HFFc6 (cell line): ENCODE measurements at places on chromosomes 3 and 15. TPM values are rescaled to one million over a fixed set of nuclear protein-coding genes. Genes with fewer than 3 reads are reported as not detected.

DNA sequence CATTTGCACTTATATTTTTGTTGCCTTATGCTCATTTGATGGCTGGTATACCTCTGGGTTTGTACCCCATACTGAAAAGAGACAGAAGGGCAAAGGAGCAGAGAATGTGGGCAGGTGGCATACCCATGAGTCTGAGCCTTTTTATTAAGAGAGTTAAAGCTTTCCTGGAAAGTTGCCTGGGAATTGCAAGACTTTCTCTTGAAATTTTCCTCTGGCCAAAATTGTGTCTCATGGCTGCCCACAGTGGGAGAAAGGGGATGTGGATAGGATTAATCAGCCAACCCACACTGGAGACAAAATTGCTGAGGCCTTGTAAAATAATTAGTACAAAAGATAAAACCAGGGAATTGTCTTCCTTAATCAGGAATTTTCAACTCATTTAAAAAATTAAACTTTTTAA lies 8.2 kb upstream of the NMD3 start:
- DNase-seq: no peak

GRCh38 chr3:105647047-105647446 lies 221.8 kb downstream of the CBLB start:
- DNase-seq: peak; percentile 85

DNA sequence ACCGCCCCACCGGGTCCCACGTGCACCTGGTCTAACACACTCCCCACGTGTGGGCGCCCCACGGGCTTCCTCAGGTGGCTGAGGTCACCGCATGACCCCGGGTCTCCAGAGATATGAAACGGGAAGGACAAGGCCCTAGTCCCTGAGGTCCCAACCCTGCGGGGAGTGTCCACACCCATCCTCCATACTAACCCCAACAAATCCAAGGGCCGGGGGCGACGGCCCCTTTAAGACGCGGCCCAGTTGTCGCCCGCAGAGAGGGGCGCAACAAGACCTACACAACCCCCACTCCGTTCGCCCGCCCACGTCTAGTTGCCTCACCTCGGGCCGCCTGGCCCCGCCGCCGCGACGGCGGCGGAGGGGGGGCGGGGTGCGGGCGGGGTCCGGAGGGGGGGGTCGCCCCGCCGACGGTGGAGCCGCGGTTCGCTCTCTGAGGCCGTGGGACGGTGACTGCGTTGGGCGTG lies 396 bp downstream of the INO80 start:
- peak; percentile 1 for DNase-seq

DNA sequence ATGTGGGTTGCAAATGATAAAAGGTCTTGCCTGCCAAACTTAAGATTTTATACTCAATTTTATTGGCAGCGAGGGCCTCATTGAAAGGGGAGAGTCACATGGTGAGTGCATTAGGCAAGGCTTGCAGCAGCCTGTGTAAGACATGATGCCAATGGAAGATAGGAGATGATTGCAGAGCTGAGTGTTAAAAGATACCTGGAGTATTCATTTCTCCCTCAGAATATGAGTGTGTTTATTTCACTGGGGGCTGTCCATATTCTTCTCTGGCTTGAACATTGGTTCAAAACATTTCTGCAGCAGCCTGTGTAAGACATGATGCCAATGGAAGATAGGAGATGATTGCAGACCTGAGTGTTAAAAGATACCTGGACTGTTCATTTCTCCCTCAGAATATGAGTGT lies 165.2 kb upstream of the NUDT16 start:
- DNase-seq: no peak

DNA sequence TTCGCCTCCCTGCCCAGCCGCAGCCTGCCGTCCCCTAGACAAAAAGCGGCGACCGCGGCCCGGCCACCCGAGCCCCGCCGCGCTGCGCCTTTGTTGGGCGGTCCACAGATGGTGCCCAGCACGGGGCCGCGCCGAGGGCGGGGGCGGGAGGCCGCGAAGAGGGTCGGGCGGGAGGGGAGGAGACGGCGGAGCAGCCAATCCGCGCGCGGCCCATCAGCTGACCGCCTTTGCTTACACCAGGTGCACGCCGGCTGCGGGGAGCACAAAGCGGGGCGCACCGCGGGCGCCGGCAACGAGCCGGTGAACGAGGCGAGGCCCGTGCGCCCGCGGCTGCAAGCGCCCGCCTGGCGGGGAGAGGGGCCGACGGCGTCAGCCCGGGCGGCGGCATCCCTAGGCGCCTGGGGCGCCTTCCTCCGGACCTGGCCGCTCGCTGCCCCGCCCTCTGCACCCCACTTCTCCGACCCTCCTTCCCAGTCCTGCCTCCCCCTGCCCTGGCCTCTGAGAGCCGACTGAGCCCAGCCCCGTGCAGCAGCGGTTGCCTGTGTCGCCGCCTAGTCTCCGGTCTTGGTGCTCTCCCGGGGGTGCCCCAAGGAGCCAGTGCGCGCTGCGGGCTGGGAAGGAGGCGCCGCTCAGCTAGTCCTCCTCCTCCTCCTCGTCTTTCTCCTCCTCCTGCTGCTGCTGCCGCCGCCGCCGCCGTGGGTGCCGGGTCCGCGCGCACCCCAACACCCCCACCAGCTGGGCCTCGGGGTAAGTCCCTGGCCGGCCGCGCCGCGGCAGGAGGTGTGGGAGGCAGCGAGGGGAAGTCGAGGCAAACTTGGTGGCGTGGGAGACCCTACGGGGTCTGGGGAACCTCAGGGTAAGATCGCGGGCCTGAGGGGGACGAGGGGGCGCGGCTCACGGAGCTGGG lies at the start of gene LRRN1:
Gene LRRN1 (plus strand): TSS at position 259 of the 907 bp plus-strand sequence. CDS start 45,211 bp downstream, outside the sequence.
- DNase-seq: no peak

GRCh38 chr3:188505151-188505550 lies 351.2 kb downstream of the LPP start:
- no peak for DNase-seq

GRCh38 chr15:29934251-29934650 lies 112.0 kb upstream of the TJP1 start:
- DNase-seq: peak; percentile 52

- DNase-seq: no peak
Measured at GRCh38 chr15:40334941-40335795, 5.6 kb downstream of the CCDC9B start.

DNA sequence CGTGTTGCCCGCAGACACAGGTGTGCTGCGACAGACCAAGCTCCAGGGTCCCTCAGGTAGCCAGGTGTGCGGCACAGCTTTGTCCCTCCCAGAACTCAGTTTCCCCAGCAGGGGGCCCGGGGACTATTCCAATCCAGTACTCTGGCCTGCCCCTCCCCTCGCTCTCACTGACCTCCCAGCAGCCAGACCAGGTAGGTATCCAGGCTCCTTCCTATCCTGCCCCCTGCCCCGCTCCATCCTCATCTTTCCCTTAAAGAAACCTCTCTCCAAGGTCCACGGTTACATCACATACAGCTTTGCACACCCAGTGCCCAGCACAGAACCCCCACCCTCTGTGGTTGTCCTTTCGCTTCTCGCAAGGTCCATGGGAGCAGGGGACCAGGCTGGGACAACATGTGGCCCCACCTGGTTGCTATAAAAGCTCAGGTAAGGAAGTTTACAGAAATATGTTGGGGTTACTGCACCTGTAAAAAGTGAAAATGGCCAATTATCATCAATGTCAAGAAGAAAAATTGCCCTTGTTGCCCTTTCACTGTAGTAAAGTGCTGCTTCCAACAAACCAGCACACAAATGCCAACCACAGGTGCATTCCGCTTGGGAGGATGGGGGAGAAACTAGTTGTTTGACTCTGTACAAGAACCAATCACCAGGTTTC lies 7.3 kb upstream of the CYP11A1 start:
- no peak for DNase-seq

DNA sequence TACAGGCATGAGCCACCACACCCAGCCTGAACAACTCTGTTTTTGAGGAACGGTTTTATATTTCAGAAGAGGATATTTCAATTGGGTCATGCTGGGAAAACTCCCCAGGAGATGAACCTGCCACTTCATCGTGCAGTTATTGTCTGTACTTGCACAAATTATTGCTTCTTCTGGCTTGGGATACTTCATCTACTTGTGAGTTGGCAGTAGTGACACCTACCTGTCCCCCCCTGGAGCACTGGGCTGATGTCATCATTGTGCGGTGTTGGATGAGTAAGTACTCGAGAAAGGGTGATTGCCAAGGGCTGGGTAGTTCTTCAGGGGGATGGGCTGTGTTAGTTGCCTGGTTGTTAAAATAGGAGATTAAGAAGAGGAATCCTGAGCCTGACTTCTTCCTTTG lies 85.1 kb upstream of the SAMMSON start:
- DNase-seq: no peak

DNA sequence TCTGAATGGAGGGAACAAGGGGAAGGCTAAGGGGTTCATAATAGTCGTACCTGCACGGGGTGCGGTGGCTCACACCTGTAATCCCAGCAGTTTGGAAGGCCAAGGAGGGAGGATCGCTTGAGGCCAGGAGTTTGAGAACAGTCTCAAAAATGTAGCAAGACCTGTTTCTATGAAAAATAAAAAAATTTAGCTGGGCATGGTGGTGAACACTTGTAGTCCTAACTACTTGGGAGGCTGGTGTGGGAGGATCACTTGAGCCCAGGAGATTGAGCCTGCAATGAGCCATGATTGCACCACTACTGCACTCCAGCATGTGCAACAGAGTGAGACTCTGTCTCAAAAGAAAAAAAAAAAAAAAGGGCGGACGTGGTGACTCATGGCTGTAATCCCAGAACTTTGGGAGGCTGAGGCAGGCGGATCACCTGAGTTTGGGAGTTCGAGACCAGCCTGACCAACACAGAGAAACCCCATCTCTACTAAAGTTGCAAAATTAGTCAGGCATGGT lies 17.9 kb upstream of the HDAC11 start:
- DNase-seq: no peak

DNA sequence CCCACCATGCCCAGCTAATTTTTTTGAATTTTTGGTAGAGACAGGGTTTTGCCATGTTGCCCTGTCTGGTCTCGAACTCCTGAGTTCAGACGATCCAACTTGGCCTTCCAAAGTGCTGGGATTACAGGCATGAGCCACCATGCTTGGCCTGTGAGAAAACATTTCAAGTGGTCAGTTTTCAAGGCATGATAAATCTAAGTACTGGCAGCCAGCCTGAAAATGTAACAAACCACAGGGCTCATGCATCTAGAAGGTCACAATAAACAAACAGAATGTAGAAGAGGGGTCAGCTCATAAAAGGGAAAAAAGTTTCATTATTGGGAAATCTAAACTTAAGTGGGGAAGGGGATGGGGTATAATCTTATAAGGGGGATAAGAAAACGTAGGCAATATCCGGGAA lies 39.9 kb downstream of the PPCDC start:
- DNase-seq: peak; percentile 46

The DCLK3 gene
- not detected in 2 replicates for total RNA-seq
